ENCODE measurements at places on chromosomes 5 and 9.
A peak's percentile ranks its signal among the peaks of the same experiment; 100 is the strongest.

GRCh38 chr5:145718956-145719355, 116.2 kb downstream of the PRELID2 start:
- no peak for DNase-seq

- peak; percentile 81 for DNase-seq
These were observed 83.5 kb downstream of the PDE4D start for GRCh38 chr5:59810041-59810440.

GRCh38 chr9:120915854-120916470, 10.6 kb downstream of the TRAF1 start:
- DNase-seq: no peak

DNA sequence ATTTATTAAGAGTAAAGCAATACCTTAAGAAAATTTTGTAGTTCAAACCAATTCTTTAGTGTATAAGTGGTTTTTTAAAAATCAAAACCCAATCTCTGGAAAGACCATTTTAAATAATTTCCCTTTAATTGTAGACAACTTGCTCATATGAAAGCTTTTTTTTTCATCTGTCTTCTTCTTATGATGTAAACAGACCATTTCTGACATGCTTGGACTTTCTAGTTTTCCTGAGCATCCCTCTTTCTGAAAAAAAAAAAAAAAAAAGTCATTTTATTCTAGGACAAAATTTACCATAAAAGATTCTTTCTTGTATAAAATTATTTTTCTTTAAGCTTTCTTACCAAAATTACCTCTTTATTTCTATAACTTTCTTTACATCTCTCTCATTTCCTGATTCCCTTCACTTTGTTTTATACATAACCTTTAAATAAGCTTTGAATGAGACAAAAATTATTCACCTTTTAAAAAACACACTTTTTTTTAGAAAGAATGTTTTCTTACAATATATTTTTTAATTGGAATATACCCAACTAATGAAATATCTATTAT, 67.5 kb downstream of the COL15A1 start:
- no peak for DNase-seq

DNA sequence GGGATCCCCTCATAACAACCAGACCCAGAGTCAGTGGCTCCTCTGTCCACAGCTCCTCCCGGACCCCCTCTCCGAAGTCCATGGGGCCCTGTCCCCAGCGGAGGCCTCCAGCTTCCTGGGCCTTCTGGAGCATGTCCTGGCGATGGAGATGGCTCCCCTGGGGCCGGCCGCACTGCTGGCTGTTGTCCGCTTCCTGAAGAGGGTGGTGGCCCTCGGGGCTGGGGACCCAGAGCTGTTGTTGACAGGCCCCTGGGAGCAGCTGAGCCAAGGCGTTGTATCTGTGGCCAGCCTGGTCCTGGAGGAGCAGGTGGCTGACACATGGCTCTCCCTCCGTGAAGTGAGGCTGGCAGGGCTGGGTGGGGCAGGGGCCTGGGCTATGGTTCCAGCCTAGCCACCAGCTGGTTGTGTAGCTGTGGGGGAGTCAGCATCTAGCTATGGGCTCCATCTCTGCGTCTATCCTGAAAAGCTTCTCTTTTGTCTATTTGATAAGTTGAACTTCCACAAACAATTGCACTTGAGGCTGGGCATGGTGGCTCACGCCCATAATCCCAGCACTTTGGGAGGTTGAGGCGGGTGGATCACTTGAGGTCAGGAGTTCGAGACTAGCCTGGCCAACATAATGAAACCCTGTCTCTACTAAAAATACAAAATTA, 4.7 kb downstream of the ADGRD2 start:
- no peak for DNase-seq

DNA sequence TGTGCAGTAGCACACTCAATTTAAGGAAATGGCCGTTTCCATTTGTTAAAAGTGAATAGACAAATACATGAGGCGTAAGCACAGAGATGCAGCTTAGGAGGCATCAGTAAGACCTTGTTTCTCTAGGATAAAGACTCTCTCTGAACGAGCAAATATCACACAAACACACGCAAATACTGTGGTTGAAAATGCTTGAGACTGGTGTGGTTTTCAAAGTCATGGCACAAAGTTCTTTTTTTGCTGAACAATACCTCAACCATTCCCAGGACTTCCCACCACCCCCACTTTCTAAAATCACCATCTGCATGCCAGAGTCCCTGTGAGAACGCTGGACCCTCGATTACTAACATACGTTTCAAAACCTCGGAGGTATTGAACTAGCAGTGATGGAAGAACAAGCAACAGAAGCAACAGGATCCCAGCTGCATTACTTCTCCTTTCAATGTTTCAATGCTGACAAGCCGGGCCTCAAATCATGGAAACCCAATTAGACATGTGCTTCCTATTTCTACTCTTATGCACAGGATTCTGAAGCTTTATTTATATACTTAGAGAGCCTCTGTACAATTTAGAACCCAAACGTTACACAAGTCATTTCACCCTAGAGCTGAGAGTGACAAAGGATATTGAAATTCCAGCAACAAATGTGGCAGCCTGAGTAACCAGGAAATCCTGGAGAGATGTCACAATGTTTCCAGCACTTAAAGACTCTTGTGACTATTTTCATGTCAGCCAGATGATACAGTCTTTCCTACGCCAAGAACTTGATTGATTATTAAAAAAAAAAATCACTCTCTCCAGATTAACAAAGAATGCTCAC, 63.9 kb downstream of the CDC14B start:
- DNase-seq: no peak

DNA sequence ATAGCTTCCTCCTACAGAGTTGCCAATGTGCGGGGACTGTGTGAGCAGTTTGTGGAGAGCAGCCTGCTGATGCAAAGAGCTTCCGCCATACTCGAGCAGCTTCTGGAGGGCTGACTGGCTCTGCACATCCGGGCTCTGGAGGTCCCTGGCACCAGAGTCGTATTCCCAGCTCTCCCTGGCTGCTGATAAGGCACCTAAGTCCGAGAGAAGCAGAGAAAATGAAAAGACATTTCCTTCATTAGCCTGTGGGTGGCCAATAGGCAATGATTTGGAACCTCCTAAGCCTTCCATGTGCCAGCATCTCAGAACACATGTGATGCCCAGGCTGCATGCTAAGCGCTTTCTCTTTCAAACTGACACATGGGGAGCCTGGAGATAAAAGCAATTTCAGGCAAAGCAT, 94.3 kb downstream of the TSSK1B start:
- DNase-seq: no peak

- DNase-seq: no peak
These were observed 53.9 kb upstream of the KCNN2 start for GRCh38 chr5:114308017-114308416.

DNA sequence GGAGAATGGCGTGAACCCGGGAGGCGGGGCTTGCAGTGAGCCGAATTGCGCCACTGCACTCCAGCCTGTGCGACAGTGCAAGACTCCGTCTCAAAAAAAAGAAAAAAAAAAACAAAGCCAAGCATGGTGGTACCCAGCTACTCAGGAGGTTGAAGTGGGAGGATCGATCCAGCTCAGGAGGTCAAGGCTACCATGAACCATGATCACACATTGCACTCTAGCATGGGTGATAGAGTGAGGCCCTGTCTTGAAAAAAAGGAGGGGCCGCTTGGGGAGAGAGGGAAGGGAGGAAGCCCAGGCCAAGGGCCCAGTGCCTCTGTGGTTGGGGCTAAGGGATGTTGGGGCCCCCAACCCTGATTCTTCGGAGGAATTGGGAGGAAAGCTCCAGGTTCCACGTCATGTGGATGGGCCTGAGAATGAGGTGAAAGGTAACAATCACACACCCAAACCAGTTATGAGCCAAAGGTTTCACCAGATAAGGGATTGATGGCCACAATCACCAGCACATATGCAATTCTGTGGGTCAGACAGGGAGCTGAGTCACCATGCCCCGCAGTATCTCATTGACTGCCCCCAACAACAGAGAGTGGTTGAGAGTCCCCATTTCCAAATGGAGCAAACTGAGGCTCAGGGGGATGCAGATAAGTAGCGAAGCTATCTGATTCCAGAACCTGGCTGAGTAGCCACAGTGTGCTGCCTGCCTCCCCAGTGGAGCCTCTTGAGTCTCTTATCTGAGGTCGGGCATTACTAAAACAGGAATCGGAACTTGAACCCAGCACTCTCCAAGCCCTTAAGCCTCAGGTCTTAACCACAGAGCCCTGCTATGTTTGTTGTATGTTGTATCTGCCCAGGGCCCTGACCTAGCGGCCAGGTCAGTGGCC, 20.5 kb downstream of the SWI5 start:
- no peak for DNase-seq

DNA sequence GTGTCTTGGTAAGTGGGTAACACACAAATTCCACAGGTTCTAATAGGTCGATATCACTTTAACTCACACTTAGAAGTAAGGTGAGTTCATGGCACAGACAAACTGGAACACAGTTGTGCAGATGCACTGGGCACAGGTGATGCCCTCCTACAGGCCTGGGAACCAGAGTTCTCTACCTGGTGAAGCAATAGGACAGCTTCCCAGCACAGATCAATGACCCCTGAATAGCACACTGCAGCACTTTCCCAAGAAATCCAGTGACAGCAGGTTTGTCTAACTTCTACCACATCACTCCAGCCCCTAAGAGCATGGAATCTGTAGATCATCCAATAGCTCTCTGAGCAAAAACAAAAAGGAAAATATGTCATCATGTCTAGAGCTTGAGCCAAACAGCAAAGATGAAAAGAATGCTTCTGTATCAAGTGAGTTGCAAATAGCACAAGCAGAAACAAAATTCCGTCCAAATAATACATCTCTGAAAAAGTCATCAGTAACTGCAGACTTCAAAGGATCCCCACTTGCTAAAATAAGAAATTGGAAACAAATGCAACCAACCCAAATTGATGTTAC, 33.5 kb downstream of the MOCS2 start:
- DNase-seq: no peak

GRCh38 chr9:3708751-3709150, 182.9 kb upstream of the RFX3 start:
- DNase-seq: no peak

DNA sequence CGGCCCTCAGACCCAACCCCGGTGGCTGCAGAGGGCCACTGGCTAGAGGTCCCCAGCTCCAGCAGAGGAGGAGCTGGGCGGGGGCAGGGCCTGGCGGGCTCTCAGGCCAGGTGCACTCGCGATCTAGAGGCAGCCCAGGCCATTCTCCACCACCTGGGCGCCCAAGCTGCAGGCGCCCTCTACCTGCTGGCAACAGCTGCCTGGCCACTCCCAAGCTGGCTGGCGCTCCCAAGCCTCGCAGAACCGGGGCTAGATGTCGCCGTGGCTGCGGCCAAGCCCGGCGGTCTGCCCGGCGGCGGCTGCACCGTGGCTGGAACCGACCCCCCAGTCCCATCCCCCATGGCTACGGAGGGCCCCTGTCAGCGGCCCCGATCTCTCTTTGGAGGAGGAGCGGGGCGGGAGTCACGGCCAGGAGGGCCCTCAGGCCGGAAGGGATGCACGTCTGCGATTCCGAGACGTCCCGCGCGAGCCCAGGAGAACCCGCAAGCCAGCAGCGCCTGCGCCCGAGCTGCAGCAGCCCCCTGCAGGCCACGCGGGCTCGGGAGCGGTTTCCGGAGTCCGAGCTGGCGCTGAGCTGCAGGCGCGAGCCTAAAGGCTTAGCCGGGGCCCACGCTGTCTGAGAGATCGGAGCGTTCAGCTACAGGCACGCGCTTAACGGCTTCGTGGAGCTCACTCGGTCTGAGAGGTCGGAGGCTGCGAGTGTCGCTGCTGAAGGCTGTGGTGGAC, 44.3 kb upstream of the BICD2 start:
- peak; percentile 83 for DNase-seq

DNA sequence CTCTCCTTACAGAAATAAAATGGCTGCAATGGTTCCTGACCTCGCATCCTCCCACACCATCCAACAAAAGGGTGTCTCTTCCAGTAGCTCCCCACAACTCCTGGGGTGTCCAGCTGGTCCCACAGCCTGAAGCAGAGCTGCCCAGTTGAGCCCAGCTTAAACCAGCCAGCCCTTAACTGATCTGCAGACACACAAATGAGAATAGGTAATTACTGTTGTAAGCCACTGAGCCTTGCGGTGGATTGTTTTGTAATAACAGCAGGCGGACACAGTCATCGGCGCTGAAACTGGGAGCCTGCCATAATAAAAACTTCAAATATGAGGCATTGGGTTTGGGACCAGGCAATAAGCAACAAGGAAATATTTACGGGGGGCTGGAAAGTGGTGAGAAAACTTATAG, 10.4 kb upstream of the ZBTB43 start:
- DNase-seq: no peak

DNA sequence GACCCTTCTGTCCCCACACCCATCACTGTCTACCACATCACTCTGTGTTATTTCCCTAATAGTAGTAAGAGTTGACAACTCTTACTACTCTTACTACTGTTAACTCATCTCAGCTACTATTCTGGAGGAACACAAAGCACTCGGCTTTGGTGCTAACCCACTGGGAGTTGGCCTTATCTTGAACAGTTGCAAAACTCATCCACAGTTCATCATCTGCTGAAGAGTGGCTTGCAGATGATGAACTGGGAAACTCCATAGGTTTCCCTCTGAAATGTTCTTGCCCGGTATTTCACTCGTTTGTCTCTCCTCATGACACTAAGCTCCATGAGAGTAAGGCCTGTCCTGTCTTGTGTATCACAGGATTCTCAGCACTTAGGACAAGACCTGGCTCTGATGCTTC, 221.4 kb downstream of the NR3C1 start:
- DNase-seq: no peak

DNA sequence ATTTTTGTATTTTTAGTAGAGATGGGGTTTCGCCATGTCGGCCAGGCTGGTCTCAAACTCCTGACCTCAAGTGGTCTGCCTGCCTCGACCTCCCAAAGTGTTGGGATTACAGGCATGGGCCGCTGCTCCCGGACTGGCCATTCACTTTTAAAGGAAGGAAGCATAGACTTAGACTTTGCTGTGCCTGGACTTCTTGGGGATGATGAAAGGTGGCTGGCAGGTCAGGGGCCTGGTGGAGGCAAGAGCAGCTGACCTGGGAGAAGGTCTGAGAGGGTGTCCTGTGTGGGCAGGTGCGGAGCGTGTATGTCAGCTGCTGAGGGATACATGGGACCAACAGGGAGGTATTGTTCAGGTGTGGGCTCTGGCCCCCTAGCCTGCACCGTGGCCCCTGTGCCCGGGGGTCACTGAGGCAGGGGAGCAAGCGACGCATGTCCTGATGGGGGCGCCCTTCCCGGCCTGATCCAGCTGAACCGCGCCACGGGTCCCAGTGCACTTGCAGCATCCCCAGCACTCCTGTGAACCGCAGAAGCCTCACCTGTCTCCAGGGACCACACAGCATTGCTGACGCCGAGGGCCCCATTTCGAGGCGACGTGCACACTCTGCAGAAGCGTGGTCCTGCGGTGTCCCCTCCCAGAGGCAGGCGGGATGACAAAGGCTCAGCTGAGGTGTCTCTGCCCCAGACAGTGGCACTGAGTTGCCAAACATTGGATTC, 23.1 kb downstream of the NDUFS6 start:
- DNase-seq: no peak

GRCh38 chr9:96524045-96524444, 74.1 kb downstream of the HABP4 start:
- DNase-seq: no peak

GRCh38 chr5:9401786-9402472, 143.9 kb downstream of the SEMA5A start:
- no peak for DNase-seq

DNA sequence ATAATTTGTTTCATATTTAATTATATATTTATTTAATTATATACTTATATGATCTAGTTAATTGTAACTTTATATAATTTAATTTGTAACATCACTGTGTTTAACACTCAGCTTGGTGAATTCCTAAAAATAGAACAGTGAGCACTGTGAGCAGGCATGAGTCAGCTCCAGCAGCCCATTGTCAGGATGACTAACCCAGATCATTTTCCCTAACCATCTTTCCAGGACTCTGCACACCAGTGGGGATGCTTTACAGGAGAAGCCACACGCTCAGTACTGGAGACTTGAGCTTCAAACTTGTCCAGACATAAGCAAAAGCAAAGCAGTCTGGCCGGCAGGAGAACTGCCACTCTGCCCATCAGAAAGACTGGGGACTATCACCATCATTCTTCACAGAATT, 446.2 kb upstream of the TRPC7 start:
- DNase-seq: no peak

All from psoas muscle (tissue), 8 donors.